Calu3 (cell line): ENCODE measurements at places on chromosomes 6 and 20. TPM values are rescaled to one million over a fixed set of nuclear protein-coding genes. Genes with fewer than 3 reads are reported as not detected.

GRCh38 chr6:22845467-22845866, 276.1 kb downstream of the HDGFL1 start:
- H3K27me3 ChIP-seq, result no peaks in the 10 kb centered on the region
- H3K36me3 ChIP-seq, result no peaks in the 10 kb centered on the region
- DNase-seq, result no peak
- no peak overlapping the region for H3K27ac ChIP-seq
- H3K4me3 ChIP-seq, result no peak overlapping the region

DNA sequence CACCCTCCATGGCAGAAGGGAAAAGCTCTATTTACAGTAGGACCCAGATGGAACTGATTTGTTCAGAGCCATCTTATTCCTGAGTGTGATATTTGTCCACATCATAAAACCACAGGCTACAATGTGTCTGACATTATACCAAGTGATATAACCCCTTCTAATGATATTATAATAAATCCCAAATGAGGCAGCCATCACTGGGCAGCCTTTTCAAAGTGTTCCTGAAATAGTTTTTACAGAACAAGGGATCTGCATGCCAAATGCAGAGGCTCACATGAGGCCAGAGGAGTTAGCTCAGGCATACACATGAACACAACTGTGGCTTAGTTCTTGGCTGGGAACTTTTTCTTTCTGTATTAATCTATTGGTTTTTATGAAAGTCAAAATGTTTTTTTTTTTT, 207.7 kb downstream of the MAFB start:
- DNase-seq, result no peak
- no peaks in the 10 kb centered on the region for H3K4me1 ChIP-seq
- no peak overlapping the region for H3K4me3 ChIP-seq
- no peak overlapping the region for H3K27ac ChIP-seq
- peaks cover 73% of the 10 kb centered on the region for H3K27me3 ChIP-seq

DNA sequence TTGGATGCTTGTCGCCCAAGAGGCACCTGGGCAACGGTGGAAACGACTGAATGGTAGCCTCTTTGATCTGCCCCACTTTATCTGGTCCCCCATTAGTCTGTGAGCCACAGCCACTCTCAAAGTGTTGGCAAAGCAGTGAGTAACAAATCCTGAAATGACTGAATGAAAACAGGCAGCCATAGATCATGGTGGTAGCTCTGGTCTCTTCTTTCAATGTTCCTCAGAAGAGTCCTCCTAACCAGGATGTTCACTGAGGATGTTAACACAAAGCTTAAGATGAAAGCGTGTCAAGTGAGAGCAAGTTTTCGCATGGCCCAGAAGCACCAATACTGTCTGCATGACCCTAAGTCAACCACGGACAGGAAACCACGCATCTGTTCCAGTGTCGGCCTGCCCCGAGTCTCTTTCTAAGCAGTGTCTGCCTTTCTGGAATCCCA, 107.3 kb downstream of the IRF4 start:
- H3K36me3 ChIP-seq, result peaks cover 1% of the 10 kb centered on the region
- H3K27ac ChIP-seq, result no peak overlapping the region
- no peaks in the 10 kb centered on the region for H3K27me3 ChIP-seq
- H3K4me1 ChIP-seq, result no peaks in the 10 kb centered on the region
- no peak overlapping the region for H3K4me3 ChIP-seq

DNA sequence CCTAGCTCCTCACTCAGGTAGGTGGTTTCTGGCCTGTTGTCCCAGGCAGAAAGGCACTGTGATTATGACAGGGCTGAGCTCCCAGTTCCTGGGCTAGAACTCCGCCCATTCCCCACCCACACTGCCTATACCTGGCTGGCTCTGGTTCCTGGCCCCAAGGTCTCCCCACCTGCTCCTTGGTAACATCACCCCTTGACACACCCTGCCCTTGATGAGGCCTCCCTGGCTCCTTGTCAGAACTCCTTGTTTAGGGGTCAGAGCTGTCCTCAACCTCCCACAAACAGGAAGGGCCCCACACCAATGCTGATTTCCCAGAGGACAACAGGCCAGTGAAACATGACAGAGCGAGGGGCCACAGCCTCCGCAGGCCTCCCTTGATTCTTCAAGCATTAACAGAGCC, 15.5 kb upstream of the MYMX start:
- H3K4me1 ChIP-seq, result peaks cover 21% of the 10 kb centered on the region
- no peak for DNase-seq
- H3K27ac ChIP-seq, result no peak overlapping the region
- H3K36me3 ChIP-seq, result no peaks in the 10 kb centered on the region
- H3K4me3 ChIP-seq, result no peak overlapping the region

DNA sequence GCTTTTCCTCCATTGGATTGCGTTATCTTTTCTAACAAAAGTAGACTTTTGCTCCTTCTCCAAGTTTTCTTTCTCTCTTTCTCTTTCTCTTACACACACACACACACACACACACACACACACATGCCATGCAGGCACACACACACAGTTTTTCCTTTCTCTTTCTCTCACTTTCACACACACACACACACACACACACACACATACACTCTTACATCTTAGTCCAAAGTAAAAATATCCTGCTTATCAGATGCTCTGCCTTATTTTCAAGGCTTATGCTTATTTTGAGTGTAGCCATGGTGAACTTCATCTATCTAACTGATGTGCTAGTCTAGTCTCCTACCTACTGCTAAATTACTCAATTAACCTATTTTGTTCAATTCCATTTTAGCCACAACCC, 34.4 kb upstream of the RAB23 start:
- no peaks in the 10 kb centered on the region for H3K27me3 ChIP-seq
- H3K4me1 ChIP-seq, result peaks cover 9% of the 10 kb centered on the region
- no peaks in the 10 kb centered on the region for H3K36me3 ChIP-seq
- no peak overlapping the region for H3K4me3 ChIP-seq
- H3K27ac ChIP-seq, result no peak overlapping the region
- no peak for DNase-seq

GRCh38 chr6:52360028-52360427, 1.9 kb upstream of the PAQR8 start:
- peaks cover 33% of the 10 kb centered on the region for H3K36me3 ChIP-seq
- no peaks in the 10 kb centered on the region for H3K27me3 ChIP-seq
- no peak for DNase-seq
- H3K27ac ChIP-seq, result no peak overlapping the region
- no peak overlapping the region for H3K4me3 ChIP-seq

DNA sequence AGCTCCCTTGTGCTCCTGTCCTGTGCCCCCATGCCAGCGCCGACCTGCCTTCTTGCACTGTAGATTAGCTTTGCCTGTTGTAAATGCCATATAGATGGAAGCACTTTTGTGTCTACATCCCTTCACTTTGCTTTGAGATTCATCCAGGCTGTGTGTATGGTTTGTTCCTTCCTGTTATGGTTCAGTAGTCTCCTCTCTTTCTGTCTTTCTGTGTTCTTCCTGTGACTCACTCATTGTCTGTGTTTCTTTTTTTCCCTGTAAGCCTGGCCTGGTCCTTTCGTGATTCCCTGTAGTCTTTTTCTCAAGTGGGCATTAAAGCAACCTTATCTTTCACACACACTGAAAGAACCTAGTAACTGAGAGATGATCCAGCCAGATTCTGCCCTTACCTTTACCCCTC, 66.6 kb downstream of the JARID2 start:
- H3K36me3 ChIP-seq, result no peaks in the 10 kb centered on the region
- no peak overlapping the region for H3K27ac ChIP-seq
- DNase-seq, result no peak

- H3K27ac ChIP-seq, result no peak overlapping the region
- peaks cover 26% of the 10 kb centered on the region for H3K4me1 ChIP-seq
- H3K4me3 ChIP-seq, result no peak overlapping the region
- no peaks in the 10 kb centered on the region for H3K27me3 ChIP-seq
Measured at GRCh38 chr6:34602318-34603111, 46.4 kb upstream of the SPDEF start.

DNA sequence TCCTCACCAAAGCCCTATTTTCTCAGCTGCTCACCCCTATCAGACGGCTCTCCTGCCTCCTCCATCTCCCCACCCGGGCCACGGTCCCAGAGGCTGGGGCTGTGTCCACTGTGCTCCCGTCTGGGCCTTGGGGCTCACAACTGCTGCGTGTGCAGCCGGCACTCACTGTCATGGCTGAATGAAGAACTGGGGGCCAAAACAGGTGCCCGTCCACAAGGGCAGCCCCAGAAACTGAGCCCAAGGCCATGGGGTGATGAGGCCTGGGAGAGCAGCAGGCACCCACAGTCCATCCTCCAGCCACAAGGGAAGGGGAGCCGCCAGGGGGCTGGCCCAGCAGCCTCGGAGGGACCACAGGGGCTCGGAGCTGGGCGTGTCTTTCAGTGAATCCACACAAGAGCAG, 159.5 kb downstream of the DLL1 start:
- no peaks in the 10 kb centered on the region for H3K36me3 ChIP-seq
- H3K27me3 ChIP-seq, result no peaks in the 10 kb centered on the region
- DNase-seq, result no peak
- no peak overlapping the region for H3K4me3 ChIP-seq
- H3K4me1 ChIP-seq, result no peaks in the 10 kb centered on the region

- DNase-seq, result peak; percentile 2
- H3K27me3 ChIP-seq, result no peaks in the 10 kb centered on the region
- H3K4me3 ChIP-seq, result no peak overlapping the region
- H3K27ac ChIP-seq, result peak overlapping the region; percentile 74
Measured at GRCh38 chr20:15039088-15039752, 701.8 kb upstream of the FLRT3 start.

GRCh38 chr6:133504761-133505160, 263.6 kb downstream of the EYA4 start:
- H3K4me1 ChIP-seq, result peaks cover 35% of the 10 kb centered on the region
- H3K36me3 ChIP-seq, result peaks cover 5% of the 10 kb centered on the region
- no peak overlapping the region for H3K27ac ChIP-seq
- H3K27me3 ChIP-seq, result no peaks in the 10 kb centered on the region
- no peak for DNase-seq

GRCh38 chr6:147633191-147633590, 124.7 kb downstream of the SAMD5 start:
- DNase-seq, result no peak
- no peaks in the 10 kb centered on the region for H3K36me3 ChIP-seq
- no peaks in the 10 kb centered on the region for H3K4me1 ChIP-seq
- H3K27me3 ChIP-seq, result no peaks in the 10 kb centered on the region
- no peak overlapping the region for H3K27ac ChIP-seq

GRCh38 chr6:7042056-7042653, 65.6 kb upstream of the RREB1 start:
- H3K4me1 ChIP-seq, result peaks cover 16% of the 10 kb centered on the region
- no peaks in the 10 kb centered on the region for H3K27me3 ChIP-seq
- no peaks in the 10 kb centered on the region for H3K36me3 ChIP-seq
- DNase-seq, result no peak

DNA sequence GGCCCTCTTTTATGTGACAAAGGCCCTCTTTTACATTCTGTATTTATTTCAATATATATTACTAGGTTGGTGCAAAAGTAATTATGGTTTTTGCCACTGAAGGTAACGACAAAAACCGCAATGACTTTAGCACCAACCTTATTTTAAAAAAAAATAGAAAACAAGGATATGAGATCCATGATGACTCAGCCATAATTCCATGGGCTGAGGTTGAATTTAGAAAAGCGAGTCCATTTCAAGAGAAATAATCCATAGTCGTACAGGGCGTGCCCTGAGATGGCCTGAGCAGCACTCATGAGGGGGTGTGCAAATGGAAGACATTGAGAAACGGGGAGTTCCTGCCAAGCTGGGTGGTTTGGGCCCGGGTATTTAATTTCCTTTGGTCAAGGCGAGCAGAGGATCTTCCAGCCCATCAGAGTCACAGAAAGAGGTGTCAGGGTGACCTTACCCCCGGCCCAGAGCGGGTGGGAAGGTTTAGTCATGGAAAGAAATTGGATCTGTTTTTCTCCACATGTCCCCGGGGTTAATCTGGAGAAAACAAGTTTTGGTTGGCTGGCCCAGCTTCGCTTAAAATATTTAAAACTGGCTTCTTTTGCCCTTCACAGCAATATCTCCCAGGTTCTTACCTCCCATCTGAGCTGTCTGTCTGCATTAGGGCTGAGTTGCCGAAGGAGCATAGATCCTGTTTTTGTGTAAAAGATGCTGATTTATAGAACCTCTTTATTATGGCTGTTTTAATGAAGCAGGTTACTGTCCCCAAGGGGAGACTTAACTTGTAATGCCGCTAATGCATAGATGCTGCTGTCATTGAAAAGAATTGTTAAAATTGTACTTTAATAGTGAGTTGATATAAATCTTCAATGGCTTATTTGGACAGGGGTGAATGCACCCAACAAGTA, 255.6 kb downstream of the PREX1 start:
- no peak overlapping the region for H3K27ac ChIP-seq
- no peak overlapping the region for H3K4me3 ChIP-seq
- H3K36me3 ChIP-seq, result no peaks in the 10 kb centered on the region
- no peak for DNase-seq
- H3K27me3 ChIP-seq, result peaks cover 72% of the 10 kb centered on the region

DNA sequence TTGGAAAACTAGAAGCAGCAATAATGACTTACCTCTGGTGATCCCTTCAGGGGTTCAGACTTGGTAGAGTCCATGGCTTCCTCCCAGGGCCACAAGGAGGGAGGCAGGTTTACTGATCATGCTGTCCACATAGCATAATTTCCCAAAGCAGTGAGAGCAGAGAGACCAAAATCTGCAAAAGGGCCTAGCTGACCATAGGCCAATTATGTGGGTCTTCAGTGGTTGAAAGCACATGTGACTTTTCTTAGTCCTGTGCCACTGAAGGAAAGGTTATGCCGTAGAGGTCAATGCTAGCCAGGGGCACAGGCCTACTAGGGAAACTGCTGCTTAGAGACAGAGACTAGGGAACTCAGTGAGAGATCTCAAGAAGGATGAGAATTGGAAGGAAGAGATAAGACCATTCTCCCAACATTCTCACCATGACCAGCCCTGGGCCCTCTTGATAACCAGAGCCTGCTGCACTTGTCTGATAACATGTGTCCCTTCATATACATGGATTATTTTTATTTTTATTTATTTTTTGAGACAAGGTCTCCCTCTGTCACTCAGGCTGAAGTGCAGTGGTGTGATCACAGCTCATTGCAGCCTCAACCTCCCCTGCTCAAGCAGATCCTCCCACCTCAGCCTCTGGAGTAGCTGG, 2.0 kb upstream of the GTPBP2 start:
- DNase-seq, result no peak
- H3K4me3 ChIP-seq, result no peak overlapping the region
- peaks cover 53% of the 10 kb centered on the region for H3K36me3 ChIP-seq
- peak overlapping the region; percentile 100 for H3K27ac ChIP-seq
- peaks cover 7% of the 10 kb centered on the region for H3K27me3 ChIP-seq
- peaks cover 55% of the 10 kb centered on the region for H3K4me1 ChIP-seq

- no peaks in the 10 kb centered on the region for H3K36me3 ChIP-seq
- no peak for DNase-seq
- H3K27me3 ChIP-seq, result no peaks in the 10 kb centered on the region
- no peak overlapping the region for H3K27ac ChIP-seq
- no peaks in the 10 kb centered on the region for H3K4me1 ChIP-seq
Measured at GRCh38 chr6:77688649-77689048, 35.8 kb downstream of the MEI4 start.

GRCh38 chr20:387520-387919, 7.0 kb downstream of the TRIB3 start:
- H3K27me3 ChIP-seq, result no peaks in the 10 kb centered on the region
- H3K4me1 ChIP-seq, result peaks cover 30% of the 10 kb centered on the region
- DNase-seq, result no peak
- no peak overlapping the region for H3K4me3 ChIP-seq

- H3K27ac ChIP-seq, result no peak overlapping the region
- peaks cover 5% of the 10 kb centered on the region for H3K36me3 ChIP-seq
- H3K4me1 ChIP-seq, result peaks cover 45% of the 10 kb centered on the region
- H3K27me3 ChIP-seq, result no peaks in the 10 kb centered on the region
Measured at GRCh38 chr6:13422681-13423221, 64.6 kb downstream of the GFOD1 start.

LSM14B gene
- total RNA-seq, result 76.9 and 78.0 TPM in 2 replicates

STMND1 gene
- 0.68 and 0.73 TPM in 2 replicates for total RNA-seq

DYNLT2 gene
- total RNA-seq, result 2.7 and 3.4 TPM in 2 replicates

NOX3 gene
- not detected in 2 replicates for total RNA-seq

NHSL1 gene
- 26.6 and 26.8 TPM in 2 replicates for total RNA-seq

LHFPL5 gene
- 0.42 and 0.66 TPM in 2 replicates for total RNA-seq

POU3F2 gene
- total RNA-seq, result 0.12 TPM in 1 of 2 replicates, not detected in the other

PI3 gene
- 52.0 and 52.1 TPM in 2 replicates for total RNA-seq

BCLAF1 gene
- 139 and 154 TPM in 2 replicates for total RNA-seq
